Ovary (tissue), 10 donors: ENCODE measurements at places on chromosomes 2 and 18.

DNA sequence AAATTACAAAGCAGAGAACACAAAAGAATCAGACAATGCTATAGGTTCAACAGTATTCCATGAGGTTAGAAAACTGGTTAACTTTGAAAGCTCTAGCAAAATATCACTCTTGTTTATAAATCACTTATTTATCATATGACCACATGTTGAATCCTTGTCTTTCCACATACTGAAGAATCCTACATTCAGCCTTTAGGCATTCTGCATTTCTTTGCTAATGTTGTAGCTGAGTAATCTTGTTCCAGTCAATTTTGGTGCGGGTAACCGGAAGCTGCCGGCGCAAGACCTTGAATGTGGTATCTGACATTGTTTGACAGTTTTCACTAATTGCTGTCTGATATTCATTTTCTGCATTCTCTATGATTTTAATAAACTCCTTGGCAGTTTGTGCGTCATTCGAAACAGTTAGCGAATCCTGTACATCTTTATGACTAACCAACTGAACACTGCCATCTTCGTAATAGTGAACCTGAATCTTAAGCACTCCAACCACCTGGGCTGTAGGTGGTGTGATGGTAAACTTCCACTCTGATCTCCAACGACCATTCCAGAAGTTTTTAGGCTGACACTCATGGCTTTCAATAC is 154.1 kb downstream of the BAZ2B start:
- no peak for DNase-seq

GRCh38 chr2:162925595-162925994 is 87.0 kb upstream of the KCNH7 start:
- DNase-seq = no peak

- DNase-seq = no peak
These were observed 158.7 kb downstream of the CLIP4 start for GRCh38 chr2:29273685-29274611.

- no peak for DNase-seq
These were observed 1661.9 kb upstream of the PIK3C3 start for GRCh38 chr18:40292985-40293710.

DNA sequence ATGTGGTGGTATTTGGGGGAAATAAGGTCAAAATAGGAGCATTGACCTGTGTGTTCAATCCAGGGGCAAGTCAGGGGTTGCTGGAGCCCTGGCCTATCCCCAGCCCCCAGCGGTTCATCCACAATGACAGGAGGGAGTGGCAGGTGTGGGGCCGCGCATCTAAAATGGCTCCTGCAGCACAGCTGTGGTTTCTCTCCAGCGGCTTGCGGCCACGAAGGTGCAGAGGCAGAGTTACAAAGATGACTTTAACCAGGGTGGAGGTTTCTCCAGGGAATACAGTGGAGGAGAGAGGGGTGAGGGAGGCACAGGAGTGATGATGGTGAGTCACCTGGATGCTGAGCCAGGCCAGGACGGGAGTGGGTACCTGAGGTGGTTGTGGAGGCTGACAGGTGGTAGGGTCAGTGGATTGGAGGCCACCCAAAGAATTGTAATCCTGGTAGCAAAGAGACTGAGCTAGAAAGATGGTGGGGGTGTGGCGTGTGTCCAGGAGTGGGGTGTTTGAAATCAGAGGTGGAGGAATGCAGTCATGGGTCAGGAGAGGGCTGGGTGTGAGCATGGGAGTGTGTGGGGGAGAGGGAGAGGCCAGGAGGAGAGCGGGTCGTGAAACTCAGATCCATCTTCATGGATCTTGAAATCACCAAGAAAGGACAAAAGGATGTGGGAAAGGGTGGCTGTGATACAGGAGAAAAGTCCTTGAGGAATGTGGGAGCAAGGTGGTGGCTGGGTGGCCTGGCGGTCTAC is 83.2 kb downstream of the CTIF start:
- no peak for DNase-seq

DNA sequence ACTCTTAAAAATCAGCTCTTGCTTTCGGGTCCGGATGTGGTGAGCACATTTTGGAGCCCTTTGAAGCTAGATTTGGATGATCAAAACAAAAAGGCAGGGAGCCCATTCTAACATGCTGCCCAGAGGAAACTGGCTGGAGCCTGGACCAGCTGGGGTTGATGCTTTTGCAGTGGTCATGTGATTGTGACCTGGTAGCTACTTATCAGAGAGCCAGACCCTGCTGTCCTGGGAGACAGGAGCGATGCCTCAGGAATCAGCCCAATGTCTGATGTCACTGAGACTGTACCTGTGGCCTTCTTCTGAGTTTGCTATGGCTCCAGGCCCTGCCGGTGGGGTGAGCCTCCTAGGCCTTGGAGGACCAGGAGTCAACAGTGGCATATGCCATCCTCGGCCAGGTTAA is 18.7 kb upstream of the SCLY start:
- no peak for DNase-seq

DNA sequence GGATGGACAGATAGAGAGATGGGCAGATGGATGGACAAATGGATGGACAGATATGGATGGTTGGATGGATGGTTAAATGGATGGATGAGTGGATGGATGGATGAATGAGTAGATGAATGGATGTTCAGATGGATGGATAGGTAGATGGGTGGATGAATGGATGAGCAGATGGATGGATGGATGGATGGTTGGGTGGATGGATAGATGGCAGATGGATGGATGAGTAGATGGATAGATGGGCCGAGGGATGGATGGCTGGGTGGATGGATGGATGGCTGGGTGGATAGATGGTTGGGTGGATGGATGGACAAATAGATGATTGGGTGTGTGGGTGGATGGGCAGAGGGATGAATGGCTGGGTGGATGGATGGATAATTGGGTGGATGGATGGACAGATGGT is 98.9 kb upstream of the OTOS start:
- no peak for DNase-seq

- DNase-seq = no peak
These were observed 89.5 kb upstream of the ALKAL2 start for GRCh38 chr2:377414-377813.

- DNase-seq = no peak
These were observed 8.0 kb downstream of the MC5R start for GRCh38 chr18:13831864-13832508.

DNA sequence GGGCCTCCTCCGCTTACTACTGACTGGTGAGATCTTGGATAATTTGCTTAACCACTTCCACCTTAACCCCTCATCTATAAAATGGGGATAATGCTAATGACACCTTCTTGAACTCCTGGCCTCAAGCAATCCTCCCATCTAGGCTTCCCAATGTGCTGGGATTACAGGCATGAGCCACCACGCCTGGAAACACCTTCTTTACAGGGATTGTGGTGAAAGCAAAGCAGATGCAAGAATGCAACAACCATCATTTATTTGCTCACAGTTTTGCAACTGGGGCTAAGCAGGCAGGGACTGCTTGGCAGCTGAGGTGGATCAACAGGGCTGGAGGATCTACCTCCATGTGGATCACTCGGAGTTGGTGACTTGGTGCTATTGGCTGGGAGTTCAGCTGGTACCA is 76.2 kb upstream of the ZNF532 start:
- DNase-seq = no peak

- no peak for DNase-seq
These were observed 107.4 kb downstream of the CPO start for GRCh38 chr2:207046724-207047123.

GRCh38 chr2:42139101-42139500 is 30.1 kb upstream of the EML4 start:
- DNase-seq = no peak

DNA sequence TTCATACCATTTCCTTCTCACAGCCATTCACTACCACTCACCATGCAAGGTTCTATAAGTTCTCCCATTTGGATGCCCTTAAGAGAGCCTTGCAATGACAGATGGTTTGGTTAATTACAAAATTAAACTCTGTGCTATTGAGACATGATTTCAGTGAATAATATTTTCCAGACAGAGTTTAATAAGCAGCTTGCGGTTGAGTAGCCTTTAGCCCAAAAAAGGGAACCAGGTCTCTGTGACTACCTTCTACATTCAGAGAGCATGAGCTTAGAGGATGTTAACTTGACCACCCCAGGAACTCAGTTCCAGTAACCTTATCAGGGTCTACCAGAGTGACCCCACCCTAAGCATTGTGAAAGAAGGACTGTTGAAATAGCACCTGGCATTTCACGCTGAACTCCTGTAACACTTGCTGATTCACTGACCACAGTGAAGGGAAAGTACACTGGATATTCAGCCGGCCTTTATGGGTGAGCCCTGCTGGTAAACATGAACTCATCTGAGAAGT is 1173.1 kb upstream of the ZEB2 start:
- no peak for DNase-seq
